Forelimb muscle (tissue), 1 donor: ENCODE measurements at places on chromosomes 1 and 21. TPM values are rescaled to one million over a fixed set of nuclear protein-coding genes. Genes with fewer than 3 reads are reported as not detected.

Gene IFNLR1
- 0.10 TPM for polyA plus RNA-seq

Gene CLEC20A
- not detected for polyA plus RNA-seq

GRCh38 chr1:31373897-31374486, 1.1 kb upstream of the FABP3 start:
- DNase-seq: no peak

- DNase-seq: peak; percentile 25
Observed at GRCh38 chr1:99133756-99134500, 129.3 kb upstream of the PLPPR5 start.

DNA sequence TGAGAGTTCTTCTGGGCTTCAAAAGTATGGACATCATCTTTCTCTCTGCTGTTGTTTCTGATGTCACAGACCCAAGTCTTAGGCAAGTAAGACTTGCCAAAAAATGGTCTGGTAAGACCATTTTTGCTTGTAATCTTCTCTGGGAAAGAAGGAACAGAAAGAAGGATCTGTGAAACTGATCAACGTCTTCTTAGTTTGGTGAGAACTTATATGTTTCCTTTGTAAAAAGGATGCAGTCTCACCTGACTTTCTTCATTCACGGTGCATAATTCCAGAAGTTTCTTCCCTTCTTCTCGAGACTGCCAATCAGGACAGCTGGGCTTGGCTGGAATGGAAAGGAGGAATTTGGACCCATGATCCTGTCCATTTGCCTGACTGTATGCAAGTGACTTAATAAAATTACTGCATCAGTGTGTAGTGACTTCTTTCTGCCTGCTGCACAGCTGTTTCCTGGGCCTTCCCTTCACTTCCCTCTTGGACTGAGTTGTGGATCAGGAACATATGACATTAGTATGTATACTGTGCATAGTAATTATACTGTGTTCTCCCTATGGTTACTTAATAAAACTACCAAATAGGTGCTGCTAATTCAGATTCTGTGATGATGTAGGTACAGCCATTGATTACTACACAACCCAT, 7.6 kb upstream of the DENND1B start:
- no peak for DNase-seq

DNA sequence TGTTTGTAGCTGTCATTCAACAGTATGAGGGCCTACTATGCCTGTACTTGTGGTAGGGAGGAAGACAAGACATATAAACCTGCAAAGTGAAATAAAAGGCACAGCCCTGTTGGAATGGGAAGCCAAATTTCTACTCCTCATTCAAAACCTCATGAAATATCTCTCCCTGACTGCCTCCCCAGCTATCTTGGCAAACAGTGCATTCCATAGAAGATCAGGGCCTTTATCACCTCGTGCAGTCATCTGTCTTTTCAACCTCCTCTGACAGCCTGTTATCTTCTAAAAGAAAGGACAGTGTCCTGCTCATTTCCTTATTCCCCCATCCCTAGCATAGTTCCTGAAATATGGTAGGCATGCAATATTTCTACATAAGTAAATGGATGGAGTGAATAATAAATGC, 71.0 kb downstream of the SH3GLB1 start:
- DNase-seq: no peak

DNA sequence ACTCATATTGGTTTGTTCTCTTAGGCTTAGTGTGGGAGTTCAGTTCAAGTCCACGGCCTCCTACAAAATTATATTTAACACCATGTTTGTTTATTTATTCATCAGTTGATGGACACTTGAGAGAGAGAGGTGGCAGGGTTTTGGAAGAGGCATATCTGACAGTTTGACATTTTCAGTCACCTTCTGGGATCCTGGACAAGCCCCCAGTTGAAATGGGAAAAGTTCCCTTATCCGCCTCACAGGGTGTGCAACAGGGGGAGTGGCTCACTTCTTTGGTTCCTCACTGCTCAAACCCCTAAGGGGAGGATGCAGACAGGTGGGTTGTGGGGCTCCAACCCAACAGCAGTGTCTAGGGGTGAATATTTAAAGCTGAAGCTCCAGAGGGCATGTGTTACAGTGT, 52.3 kb upstream of the TNFSF18 start:
- no peak for DNase-seq

GRCh38 chr1:17735793-17736192, 19.3 kb upstream of the ACTL8 start:
- no peak for DNase-seq

DNA sequence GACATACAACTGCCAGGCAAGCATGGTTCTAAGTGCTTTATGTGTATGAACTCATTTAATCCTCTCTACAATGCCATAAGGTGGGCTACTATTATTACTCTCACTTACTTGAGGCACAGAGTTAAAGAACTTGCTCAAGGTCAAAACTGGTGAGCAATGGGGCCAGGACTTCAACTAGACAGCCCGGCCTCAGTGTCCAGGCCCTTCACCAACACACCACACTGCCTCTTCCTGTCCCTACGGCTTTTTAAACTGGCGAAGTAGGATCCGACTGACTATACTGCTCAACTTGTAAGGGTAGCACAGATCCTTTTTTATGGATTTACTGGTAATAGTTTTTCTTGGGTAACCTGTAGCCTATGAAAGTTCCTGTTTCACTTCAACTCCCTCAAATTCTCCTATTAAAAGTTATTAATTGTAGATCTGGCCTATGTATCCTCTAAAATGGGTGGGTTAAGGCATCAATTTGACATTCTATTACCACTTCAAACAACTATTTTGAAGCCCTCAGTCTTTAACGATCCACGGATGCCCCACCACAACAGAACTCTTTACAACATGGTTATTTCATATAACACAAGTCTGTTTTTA, 4.3 kb downstream of the ERRFI1 start:
- no peak for DNase-seq

GRCh38 chr1:31670593-31670964, 25.9 kb upstream of the PEF1 start:
- no peak for DNase-seq

DNA sequence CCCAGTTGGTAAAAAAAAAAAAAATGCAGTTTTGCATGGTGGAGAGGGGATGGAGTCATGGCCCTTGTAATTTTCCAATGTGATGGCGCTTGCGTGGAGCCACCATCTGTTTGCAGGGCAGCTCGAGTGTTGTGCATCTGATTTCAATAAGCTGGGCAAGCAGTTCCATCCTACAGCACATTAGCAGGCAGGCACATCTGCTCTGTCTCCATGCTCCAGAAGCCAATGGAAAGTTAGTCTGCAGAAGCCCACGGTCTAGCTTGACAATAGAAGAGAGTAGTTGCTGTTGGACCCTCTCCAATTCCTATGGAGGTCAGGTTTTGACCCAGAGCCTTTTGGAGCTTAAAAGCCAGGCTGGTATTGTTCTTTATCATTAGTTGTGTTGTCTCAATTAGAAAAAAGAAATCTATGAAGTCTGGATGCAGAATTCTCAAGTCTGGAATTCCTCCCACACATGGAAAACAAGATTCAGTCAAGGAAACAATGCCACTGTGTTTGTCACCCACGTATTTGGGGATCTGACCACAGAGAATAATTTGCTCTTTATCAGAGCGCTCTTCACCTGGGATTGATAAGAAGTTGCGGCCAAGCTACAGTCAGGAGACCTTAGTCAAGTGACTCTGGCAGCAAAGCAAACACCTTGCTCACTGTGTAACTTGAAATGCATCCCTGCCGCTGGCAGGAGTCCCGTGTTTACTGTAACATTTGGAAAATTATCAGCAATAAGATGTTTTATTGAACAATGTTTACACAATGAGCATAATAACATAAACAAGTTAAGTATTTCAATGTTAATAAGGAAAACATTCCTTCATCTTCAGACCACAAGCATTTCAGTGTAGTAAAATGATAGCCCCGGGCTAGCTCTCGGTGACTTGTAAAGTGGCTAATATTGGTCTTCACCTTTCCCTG, 20.7 kb downstream of the NGF start:
- DNase-seq: no peak

DNA sequence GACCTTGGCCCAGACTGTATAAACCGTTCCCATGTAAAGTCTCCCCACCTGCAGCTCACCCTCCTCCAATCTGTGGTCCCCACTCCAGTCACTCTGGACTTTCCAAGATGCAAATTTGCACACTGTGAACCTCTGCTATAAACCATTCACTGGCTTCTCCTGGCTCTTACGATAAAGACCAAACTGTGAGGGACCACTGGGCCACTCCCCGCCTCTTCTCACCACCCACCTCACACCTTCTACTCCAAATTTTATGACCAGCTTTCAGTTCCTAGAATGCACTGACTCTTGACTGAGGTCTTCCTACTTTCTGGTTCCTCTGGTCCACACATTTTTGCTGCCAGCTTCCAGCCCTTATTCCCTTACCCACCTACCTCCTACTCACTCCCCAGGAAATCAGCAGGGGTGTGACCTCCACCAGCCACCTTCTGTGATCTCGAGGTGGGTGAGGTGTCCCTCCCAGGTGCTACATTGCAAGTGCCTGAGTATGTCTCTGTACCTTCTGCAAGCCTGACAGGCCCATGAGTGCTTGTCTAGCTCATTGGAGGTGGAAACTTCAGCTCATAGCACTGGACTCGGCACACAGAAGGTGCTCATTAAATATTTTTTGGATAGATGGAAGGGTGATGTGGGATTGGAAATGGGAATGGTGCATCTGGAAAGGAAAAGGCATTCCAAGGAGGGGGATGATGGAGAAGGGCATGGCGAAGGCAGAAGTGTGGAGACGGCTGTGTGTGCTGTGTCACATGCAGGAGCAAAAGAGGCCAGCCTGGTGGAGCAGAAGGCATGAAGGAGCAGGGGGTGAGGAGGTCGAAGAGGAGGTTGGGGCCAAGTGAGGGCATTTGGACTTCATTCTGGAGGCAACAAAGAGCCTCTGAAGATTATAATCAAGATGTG, 15.6 kb upstream of the CSF1 start:
- no peak for DNase-seq

GRCh38 chr1:100353988-100354387, 1.7 kb downstream of the CDC14A start:
- no peak for DNase-seq
